Activated CD4-positive, alpha-beta T cell treated with anti-CD3 and anti-CD28 coated beads for 36 hours (primary cell): ENCODE measurements at places on chromosomes 16 and 17. TPM values are rescaled to one million over a fixed set of nuclear protein-coding genes. Genes with fewer than 3 reads are reported as not detected.

CSH2 gene
- total RNA-seq = not detected

- peaks cover 9% of the 10 kb centered on the region for H3K4me1 ChIP-seq
- H3K4me3 ChIP-seq = no peak overlapping the region
- peaks cover 9% of the 10 kb centered on the region for H3K27me3 ChIP-seq
- DNase-seq = no peak
- H3K27ac ChIP-seq = no peak overlapping the region
- no peaks in the 10 kb centered on the region for H3K36me3 ChIP-seq
These were observed 16.5 kb downstream of the ZP2 start for GRCh38 chr16:21194771-21195301.

DNA sequence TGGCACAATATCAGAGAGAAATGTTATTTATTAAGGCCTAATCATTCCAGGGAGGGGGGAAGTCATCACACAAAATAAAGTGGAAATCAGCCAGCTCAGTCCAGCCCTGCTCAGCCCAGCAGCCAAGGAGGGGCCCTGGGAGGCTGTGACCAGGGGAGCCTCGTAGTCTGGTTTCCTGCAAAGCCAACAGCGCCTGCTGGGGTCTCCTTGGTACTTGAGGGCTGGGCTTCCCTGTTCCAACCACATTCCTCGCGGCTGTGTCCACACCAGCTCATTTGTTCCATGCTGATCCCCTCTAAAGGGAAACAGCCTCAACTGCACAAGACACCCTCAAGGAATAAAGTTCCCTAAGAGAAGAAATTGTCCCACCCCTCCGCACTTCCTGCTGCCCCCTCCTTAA is 154.0 kb downstream of the TMEM132E start:
- no peak for DNase-seq
- no peak overlapping the region for H3K4me3 ChIP-seq
- no peaks in the 10 kb centered on the region for H3K36me3 ChIP-seq
- H3K4me1 ChIP-seq = no peaks in the 10 kb centered on the region

DNA sequence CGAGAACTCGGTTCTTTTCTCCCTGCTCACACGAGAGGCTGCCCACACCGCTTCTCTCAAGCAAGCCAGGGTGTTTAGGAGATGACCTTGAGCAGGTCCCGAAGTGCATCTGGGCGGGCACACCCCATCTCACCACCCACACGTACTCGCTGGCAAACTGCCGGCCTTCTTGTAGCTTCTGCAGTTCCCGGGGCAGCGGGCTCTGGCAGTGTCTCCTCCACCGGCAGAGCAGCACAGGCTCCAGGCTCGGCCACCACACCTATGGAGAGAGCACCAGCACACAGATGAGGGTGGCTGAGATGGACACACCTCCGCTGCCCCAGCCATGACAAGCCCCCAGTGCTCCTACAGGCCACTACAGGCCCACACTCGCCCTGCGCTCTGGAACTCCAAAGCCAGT is 23.5 kb downstream of the ZNF276 start:
- H3K36me3 ChIP-seq = peaks cover 45% of the 10 kb centered on the region
- H3K27ac ChIP-seq = no peak overlapping the region
- H3K4me3 ChIP-seq = no peak overlapping the region
- no peak for DNase-seq
- H3K27me3 ChIP-seq = no peaks in the 10 kb centered on the region

DNA sequence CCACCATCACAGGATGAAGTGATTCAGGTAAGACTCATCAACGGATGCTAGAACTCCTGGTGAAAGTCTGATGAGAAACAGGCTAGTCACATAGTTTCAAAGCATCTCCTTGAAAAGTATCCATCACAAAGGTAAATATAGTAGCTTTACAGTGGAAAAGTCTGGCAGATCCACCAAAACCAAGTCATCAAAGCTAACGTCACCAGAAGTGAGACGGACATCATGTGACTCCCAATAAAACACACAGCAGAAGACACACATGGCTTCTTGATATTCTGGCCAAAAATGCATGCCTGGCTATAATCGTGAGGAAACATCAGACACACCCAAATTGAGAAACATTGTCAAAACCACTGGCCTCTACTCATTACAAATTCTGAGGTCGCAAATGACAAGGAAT is 17.9 kb upstream of the TRPV3 start:
- H3K4me1 ChIP-seq = no peaks in the 10 kb centered on the region
- no peak overlapping the region for H3K27ac ChIP-seq
- H3K36me3 ChIP-seq = peaks cover 3% of the 10 kb centered on the region
- no peak overlapping the region for H3K4me3 ChIP-seq

DNA sequence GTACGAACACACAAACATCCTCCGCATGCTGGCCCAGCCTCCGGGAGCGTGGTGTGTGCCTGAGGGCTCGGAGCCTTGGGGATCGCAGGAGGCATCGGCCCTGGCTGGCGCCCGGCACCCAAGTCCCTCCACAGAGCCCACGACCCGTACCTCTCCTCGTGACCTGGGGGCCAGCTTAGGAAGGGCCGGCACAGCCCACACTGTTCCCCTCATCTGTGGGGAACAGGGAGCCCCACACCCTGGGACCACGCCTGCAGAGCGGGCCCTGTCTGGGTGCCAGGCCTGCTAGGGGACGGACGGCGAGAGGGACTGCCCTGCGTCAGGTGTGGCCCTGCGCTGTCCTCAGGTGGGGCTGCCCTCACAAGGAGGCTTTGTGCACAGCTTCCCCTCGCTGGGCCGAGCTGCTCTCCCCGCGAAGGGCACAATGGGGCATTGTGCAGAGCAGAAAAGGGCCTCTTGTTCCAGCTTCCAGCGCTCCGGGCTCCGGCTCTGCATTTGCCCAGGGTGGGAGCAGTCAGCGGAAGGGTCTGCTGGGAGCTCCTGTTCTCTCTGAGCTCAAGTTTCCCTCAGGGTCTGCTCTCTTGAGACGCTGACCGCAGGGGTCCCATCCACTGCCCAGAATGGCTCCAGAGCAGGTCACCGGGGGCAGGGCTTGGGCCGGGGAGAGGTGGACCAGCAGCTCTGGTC is 1.7 kb upstream of the LMF1 start:
- DNase-seq = peak; percentile 6
- H3K36me3 ChIP-seq = peaks cover 13% of the 10 kb centered on the region
- H3K4me1 ChIP-seq = peaks cover 19% of the 10 kb centered on the region
- H3K27ac ChIP-seq = no peak overlapping the region
- H3K27me3 ChIP-seq = no peaks in the 10 kb centered on the region

DNA sequence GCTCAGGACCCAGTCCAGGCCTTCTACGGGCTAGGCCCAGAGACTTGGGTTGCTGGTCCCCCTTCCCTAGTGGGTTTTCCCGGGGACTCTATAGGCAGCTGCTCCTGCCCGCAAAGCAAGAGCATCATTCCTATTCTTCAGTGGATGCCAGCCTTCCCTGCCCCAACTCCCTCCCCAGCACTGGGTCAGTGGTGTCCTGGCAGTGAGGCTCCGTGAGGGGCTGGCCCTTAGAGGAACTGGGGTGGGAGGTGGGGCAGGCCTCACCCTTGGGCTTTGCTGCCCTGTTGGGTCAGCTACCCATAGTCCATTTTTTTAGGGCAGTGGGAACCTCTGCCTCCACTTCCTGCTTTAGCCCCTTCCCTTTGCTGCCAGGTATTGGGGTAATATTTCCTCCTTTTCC is 7.9 kb upstream of the PLEKHG4 start:
- no peaks in the 10 kb centered on the region for H3K27me3 ChIP-seq
- H3K4me3 ChIP-seq = no peak overlapping the region
- no peak overlapping the region for H3K27ac ChIP-seq
- DNase-seq = no peak
- peaks cover 8% of the 10 kb centered on the region for H3K36me3 ChIP-seq

DNA sequence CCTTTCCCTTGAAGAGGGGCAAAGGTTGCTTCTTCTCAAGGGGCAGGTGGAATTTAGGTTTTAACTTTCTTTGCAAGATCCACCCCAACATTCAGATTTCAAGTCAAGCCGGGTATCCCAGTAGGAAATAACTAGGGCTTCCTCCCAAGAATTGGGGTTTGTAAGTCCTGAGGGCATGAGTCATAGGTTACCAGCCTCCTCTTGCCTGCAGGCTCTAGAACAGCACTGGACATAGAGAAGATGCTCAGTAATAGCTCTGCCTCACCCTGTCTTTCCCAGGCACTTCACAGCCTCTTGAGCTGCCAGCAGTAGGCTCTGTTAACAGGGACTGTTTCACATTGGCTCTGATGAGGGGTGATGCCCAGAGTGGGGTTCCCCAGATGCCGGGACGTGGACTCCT is 35.8 kb upstream of the ZFP90 start:
- no peaks in the 10 kb centered on the region for H3K36me3 ChIP-seq
- no peaks in the 10 kb centered on the region for H3K27me3 ChIP-seq
- no peak overlapping the region for H3K4me3 ChIP-seq
- peaks cover 2% of the 10 kb centered on the region for H3K4me1 ChIP-seq
- no peak overlapping the region for H3K27ac ChIP-seq

DNA sequence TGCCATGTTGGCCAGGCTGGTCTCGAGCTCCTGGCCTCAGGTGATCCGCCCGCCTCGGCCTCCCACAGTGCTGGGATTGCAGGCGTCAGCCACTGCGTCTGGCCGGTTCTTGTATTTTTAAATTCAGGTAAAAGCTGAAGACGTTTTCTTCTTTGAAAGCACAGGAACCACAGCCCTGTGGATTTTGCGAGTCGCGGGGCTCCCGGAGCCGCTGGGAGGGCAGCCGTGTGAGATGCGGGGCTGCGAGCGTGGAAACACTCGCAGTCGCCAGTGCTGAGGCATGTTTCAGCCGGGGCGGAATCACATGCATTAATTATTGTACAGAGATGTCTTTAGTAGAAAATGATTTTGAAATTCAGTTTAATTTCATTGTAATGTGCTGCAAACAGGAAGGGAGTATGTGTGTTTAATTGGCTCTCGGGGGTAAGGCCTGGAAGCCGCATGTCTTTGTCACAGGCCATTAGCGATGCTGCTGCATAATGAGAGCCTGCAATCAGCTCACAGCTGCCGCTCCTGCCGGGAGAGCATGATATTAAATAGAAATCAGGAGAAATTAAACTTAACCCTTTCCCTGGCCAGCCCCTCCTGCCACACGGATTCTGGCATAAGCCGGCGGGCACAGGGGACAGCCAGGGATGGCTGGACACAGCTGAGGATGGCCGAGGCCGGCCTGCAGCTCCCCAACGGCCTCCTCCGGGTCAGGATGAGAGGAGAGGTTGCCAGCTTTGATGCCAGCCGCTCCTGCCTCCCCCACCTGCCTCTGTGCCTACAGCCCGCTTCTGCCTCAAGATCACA is 35.4 kb upstream of the CDH15 start:
- H3K36me3 ChIP-seq = peaks cover 26% of the 10 kb centered on the region
- no peaks in the 10 kb centered on the region for H3K27me3 ChIP-seq
- no peak overlapping the region for H3K27ac ChIP-seq
